ENCODE measurements at places on chromosomes 7 and 10.

- DNase-seq, result no peak
These were observed 560.7 kb downstream of the GLRX3 start for GRCh38 chr10:130696870-130697269.

- DNase-seq, result no peak
These were observed 27.9 kb downstream of the TARP start for GRCh38 chr7:38245409-38245977.

DNA sequence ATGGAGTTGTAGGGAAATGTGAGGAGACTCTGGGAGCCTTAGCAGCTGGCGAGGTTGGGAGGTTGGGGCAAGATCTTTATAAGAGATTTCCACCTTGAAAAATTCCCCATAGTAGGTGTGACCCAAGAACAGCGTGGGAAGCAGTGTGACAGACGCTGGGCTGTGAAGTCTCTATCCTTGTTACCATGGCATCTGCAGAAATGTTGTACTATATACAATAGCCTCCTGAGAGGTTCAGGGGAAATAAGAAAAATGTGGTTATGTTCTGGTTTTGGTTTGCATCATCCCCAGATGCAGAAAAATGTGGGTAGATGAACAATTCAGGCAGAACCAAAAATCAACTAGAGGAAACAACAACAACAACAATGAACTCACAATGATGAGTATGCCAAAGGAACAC lies 498.6 kb downstream of the SH2D4B start:
- no peak for DNase-seq

GRCh38 chr7:70563960-70564359 lies 568.0 kb upstream of the GALNT17 start:
- DNase-seq, result no peak

DNA sequence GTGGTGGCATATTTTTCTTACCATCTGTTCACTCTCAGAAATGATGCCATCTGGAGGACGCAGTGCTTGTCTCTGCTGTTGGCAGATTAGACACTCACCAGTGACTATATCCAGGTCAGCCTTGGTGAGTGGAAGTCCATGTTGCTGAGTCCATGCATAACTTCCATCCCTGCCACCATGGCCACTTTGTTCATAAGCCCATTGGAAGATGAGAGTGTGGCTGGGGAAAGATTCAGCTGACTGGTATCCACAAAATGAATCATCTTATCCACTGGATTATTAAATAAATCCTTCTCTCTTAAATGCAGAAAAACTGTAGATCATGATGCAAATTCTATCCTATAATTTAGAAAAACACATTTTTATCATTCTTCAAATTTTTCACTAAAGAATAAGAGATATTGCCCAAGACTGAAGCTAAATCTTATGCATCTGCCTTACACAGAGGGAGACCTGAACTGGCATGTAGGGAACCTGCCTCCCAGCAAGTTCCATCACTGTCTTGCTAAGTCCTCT lies 726.9 kb downstream of the TNS3 start:
- DNase-seq, result no peak

DNA sequence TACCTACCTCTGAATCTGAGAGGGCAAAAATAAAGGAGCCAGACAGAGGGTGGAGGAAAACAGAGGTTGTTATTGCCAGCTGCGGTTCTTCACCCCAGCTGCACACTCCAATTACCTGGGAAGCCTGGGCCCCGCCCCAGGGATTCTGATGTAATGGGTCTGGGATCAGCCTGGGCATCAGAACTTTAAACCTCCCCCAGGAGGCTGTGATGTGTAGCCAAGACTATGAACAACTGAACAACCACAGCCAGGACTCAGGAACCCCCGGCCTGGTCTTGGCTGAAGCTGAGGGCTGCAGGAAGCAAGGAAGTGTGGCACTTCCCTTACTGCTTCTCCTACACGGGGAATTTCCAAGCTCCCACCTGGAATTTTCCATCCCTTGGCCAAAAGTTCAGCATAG lies 89.3 kb downstream of the HIP1 start:
- peak; percentile 75 for DNase-seq

DNA sequence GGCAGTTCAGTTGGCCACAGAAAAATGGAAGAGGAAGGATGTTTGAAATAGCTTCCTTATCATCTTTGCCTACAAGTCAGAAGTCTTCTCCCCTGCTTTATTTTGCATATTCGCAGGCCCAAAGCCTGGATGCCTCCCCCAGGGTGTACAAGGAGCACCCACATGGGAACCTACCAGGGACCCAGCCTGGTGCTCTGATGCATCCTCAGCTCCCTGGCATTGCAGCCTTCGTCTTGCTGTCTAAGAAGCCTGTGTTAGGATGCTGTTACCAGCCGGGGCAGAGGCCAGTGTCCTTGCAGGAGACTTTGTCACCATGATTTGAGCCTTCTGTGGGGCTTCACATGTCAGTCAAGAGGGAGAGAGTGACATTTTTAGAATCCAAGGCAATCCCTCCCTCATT lies 27.0 kb upstream of the GPR26 start:
- no peak for DNase-seq

- DNase-seq, result no peak
These were observed 351.1 kb upstream of the KLF6 start for GRCh38 chr10:4136121-4136520.

GRCh38 chr10:27020243-27020642 lies 80.1 kb downstream of the ANKRD26 start:
- no peak for DNase-seq

DNA sequence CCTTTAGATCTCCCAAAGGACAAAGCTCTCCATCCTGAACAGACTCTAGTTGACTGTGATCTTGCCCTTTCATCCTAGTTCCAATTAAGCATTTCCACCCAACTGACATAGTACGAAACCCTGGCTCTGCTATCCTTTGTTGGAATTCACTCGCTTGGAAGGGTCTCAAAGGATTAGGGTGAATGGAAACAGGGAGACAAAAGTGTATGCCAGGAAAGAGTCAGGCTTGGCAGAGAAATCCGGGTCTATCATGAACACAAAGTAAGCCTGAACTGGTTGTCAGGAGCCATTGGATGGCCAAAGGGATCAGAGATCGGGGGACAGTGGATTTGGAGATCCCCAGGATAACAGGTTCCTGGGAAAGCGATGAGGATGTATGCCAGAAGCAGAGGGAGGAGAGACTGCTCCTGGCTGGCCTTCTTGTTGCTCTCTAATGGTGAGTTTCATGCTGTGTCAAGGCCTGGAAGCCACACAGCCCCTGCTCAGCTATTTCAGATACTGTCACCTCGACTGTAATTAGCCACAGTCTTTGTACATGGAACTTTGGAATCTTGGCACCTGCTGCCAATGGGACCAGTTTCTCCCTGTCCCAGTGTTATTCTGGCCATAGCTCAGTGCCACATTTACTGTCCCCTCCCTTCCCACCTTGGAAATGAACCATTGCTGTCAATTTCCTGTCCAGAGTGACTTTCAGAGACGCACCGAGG lies 1168.7 kb upstream of the AUTS2 start:
- no peak for DNase-seq

DNA sequence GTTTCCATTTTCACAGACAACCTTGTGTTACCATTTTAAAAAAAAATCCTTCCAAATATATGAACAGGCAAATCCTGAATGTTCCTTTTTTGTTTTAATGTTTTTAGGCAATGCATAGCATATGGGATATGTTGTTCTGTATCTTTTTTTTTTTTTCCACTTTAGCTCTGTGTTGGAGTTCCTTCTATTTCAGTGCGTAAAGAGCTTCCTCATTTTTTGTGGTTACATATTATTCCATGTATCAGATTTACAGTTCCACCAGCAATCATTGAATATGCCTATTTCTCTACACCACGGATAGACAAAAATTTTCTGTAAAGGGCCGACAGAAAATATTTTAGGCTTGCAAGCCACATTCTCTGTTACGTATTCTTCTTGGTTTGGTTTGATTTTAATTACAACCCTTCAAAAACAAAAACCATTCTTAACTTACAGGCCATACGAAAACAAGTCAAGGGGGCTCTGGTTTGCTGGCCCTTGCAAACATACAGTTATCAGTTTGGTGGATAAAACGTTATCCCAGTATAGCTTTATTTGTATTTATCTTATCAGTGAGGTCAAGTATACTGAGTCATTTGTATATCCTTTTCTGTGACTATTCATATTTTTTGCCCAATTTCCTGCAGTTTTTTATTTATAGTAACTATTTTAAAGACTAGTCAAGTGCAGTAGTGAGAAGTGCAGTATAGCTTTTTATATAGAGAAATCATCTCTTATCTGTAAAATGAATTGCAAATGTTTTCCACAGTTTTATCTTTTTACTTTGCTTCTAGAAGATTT lies 55.7 kb downstream of the RALA start:
- DNase-seq, result no peak

DNA sequence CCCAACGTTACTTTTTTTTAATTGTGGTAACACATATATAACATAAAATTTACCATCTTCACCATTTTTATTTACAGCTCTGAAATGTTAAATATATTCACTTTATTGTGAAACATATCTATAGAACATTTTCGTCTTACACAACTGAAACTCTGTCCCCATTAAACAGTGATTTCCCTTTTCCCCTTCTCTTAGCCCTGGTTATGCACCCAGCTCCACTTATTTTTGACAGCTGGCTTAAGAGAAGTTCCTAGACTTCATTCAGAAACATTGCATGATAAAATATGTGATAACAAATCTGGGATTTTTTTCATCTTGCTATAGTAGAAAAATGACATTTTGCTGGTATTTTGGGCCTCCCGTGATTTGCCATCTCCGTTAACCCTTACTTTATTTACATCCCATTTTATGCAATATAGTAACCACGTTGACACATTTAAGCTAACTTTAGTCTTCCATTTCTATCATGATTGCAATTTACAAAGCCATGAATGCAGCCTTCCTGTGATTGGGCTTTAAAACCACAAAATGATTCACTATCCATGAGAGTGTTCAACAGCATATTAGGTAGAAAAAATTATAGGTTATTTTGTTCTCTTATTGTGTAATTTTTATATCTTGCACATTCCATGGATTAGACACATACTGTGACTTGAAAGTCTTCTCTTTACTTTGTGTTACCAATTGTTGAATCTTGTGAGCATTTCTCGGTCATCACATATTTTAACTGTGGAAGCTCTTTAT lies 139.6 kb downstream of the SND1 start:
- DNase-seq, result no peak

DNA sequence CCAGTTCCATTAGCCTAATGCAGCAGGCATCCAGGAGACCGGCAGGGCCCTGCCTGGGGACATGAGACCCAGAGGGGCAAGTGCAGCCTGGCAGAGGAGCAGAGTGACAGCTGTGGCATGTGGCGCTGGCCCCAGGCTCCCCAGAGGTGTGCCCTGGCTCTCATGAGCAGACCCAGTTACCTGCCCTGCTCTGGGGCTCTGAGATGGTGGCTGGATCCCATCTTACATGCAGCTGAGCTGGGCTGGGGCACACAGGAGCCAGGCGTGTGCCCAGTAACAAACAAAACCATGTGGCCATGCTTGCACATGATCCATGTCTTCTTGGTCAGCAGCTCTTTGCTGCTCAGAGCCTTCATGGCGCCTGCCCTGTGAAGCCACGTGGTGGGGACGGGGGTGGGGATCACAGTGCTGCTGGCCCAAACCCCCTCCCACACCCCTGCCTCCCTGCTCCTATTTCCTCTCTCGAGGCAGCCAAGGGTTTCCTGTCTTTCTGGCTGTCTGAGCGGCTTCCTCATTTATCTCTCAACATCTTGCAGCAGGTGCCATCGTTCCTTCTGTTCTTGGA lies 40.3 kb upstream of the GTF2I start:
- DNase-seq, result peak; percentile 28

- DNase-seq, result peak; percentile 70
These were observed 839 bp downstream of the IKZF5 start for GRCh38 chr10:123007558-123008354.

- no peak for DNase-seq
These were observed 407.7 kb downstream of the SH2D4B start for GRCh38 chr10:80945264-80945880.

DNA sequence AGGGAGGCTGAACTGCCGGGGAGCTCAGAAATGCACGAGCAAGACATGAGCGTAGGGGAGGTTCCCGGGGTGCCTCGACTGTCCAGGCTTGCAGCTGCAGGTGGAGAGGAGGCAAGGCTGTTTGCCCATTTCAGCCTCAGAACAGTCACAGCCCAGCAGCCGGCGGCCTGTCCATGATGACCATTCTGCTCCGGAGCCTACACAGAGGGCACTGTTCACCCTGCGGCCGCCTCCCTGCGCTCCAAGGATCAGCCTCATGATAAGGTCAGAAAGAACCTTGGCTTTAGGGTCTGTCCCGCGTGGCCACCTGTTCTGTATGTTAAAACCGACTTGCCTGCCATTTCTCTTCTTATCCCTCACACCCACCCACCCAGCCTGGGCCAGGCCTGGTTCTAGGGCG lies 21.9 kb upstream of the CFAP46 start:
- DNase-seq, result no peak

- no peak for DNase-seq
These were observed 86.4 kb downstream of the NKX6-2 start for GRCh38 chr10:132699411-132700155.

All from dermis blood vessel endothelial cell (primary cell).